Stomach (tissue), 19 donors: ENCODE measurements at places on chromosomes 7 and 10. TPM values are rescaled to one million over a fixed set of nuclear protein-coding genes. Genes with fewer than 3 reads are reported as not detected.

Gene PLCE1
- 5.3 TPM for polyA plus RNA-seq

Gene CALHM3
- not detected for polyA plus RNA-seq

Gene HTR7
- polyA plus RNA-seq = 0.28 TPM

Gene TEX47
- polyA plus RNA-seq = not detected
